Sigmoid colon (tissue), 7 donors: ENCODE measurements at places on chromosomes 7 and 10. TPM values are rescaled to one million over a fixed set of nuclear protein-coding genes. Genes with fewer than 3 reads are reported as not detected.

The SAMD9L gene
- total RNA-seq = 6.9 TPM

- no peak for DNase-seq
Observed at GRCh38 chr10:69068549-69068948, 19.4 kb upstream of the SRGN start.

DNA sequence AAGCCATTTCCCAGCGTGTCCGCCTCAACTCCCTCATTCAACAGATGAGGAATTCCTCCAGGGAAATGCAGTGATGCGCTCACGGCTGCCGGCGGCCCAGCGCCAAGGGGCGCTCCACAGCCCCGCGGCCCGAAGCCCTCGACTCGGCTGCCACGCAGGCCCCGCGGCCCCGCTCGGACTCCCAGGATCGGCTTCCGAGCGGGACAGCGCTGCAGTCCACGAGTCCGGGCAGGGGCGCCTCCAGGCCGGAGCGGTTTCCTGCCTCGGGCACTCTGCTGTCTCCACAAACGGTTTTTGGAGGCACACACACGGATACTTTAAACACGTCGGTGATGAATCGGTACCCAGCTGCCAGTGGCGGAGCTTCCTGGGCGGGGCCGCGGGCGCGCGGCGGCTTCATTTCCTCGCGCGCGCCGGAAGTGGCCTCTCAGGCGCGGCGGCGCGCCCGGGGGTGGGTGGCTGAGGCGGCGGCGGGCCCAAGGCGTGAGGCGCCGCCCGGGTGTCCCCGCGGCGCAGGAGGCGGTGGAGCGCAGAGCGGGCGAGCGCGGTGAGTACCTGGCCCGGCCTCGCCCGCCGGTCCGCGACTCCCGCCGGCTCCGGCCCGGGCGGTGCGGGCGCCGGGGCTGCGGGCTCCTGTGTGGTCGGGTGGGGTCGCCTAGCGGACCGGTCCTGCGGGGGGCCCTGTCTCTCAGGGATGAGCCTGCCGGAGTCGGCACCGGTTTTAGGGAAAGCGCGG is at the start of gene CSGALNACT2:
CSGALNACT2 (plus strand) TSS at position 425 of the 736 bp plus-strand sequence. CDS start 16,705 bp downstream, outside the sequence.
- DNase-seq = peak; percentile 92

The MUC12 gene
- total RNA-seq = 0.14 TPM

- DNase-seq = no peak
Observed at GRCh38 chr7:149595541-149595940, 97.9 kb upstream of the ZNF746 start.

DNA sequence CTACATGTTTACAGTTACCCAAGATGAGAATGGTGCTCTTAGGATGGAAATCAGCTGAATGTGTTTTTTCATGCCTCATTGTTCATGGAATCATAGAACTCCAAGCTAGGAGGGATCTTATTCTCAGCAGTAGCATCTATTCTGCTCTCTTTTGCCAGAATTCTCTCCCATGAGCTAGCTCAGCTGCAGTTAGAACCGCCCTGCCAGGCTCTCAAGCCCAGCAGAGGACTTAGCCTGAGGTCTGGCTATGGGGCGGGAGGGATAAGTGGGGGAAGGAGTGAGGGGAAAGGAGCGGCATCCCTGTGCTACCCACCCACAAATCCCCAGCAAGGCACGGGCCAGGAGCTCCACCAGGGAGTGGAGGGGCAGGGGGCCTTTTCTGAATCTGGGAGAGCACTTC is 120.7 kb upstream of the PLXNA4 start:
- DNase-seq = no peak

- no peak for DNase-seq
Observed at GRCh38 chr10:2992401-2993198, 74.7 kb upstream of the PFKP start.

DNA sequence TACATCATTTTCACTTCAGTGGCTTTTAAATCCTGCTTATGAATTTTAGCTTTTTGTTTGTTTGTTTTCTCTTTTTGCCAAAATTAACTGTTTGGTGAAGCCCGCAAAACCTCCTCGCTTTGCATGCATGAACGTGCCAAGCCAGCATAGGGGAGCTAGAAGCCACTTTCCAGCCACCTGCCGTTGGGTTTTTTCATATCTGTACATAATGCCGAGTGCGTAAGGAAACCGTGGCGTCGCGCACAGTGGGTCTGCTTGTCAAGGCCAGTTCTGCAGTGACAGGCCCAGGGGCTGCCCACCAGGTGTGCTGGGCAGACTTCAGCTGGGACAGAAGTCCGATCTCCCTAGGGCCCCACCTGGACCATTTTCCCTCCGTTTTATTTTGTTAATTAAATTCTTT is 41.1 kb downstream of the WIPI2 start:
- DNase-seq = no peak

DNA sequence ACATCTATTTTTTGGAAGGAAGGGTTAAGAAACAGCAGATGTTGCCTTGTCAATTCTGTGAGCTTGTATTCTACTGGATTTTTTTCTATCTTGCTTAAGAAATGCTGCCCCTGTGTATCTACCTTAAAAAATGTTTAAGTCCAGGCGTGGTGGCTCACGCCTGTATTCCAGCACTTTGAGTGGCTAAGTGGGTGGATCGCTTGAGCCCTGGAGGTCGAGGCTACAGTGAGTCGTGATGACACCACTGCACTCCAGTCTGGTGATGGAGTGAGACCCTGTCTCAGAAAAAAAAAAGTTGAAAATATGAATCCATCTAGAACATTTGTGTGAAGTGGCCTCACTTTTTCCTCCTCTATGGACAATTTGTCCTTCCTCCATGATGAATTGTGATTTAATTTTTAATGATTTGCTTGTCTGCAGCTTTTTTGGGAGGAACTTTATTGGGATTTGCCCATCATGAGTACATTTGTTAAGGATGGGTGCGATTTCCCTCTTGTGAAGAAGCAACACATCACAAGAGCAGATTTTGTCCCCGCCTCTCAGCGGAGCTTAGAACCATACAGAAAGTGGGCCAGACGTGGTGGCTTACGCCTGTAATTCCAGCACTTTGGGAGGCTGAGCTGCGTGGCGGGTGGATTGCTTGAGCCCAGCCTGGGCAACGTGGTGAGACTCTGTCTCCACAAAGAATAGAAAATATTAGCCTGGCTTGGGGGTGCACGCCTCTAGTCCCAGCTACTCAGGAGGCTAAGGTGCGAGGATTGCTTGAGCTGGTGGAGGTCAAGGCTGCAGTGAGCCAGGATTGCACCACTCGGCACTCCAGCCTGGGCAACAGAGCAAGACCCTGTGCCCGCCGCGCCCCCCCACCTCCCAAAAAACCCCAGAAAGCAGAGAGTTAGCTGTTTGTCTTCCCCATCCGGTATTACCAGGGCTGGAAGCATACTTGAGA is 57.7 kb downstream of the DNAJB6 start:
- peak; percentile 12 for DNase-seq

DNA sequence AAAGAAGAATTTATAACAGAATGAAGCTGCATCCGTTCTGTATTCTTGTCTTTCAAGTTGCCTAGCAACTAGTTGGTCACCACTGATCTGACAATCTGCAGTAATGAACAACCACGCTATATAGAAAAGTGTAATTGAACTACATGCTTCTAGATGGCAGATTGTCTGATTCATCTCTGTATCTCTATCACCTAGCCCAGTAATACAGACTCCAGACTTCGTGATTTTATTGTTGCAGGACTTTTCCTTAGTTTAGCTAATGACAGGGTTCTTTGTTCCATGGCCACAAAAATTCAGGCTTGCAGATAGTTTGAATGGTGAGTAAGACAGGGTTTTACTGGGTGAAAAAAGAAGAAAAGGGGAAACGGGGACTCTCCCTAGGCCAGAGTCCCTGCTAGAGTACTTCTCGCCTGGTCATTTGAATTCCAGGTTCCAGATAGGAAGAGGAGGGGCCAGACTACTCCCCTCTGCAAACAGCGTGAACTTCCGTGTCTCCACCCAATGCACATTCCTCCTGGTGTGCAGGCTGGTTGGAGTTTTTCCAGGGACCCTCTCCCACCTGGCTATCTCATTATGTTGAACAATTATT is 45.9 kb downstream of the COL1A2 start:
- no peak for DNase-seq

The DENND2A gene
- total RNA-seq = 11.4 TPM

The LOXL4 gene
- 12.2 TPM for total RNA-seq

GRCh38 chr7:158257516-158258410 is 329.9 kb downstream of the PTPRN2 start:
- DNase-seq = peak; percentile 49

GRCh38 chr10:20020677-20021076 is 204.4 kb downstream of the PLXDC2 start:
- no peak for DNase-seq

- no peak for DNase-seq
Observed at GRCh38 chr7:73423519-73424488, 9.8 kb upstream of the FZD9 start.

- peak; percentile 98 for DNase-seq
Observed at GRCh38 chr7:90211391-90212148, at the start of gene STEAP2. Gene STEAP2 (plus strand): TSS chr7:90211740. CDS start chr7:90225083, 13,343 bp downstream.

- no peak for DNase-seq
Observed at GRCh38 chr7:81355911-81356310, 413.9 kb downstream of the HGF start.

The CPVL gene
- 22.5 TPM for total RNA-seq

DNA sequence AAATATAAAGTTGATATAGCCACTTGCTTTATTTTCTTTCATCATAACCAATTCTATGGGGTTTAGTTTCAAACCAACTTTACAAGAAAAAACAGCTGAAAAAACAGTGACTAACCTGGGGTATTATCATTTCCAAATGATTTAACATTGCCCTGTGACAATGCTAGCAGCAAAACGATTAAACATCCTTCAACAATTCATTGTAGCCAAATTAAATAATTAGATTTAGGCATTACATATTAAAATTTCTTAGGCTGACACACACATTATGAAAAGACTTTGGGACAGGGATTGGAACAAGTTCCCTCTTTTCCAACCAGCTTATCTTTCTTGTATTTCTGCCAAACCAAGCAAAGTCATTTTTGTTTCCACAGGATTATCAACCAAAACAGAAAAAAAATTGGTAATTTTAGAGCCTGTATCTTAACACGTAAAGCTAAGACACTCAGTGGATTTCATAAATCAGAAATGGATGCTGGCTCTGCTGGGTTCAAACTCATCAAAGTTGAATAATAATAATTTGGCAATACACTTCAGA is 84.0 kb downstream of the SEMA3D start:
- no peak for DNase-seq

- DNase-seq = no peak
Observed at GRCh38 chr10:29630205-29631048, 4.3 kb downstream of the SVIL start.

- no peak for DNase-seq
Observed at GRCh38 chr10:69049566-69049961, 38.3 kb upstream of the SRGN start.

- DNase-seq = no peak
Observed at GRCh38 chr7:126700807-126701604, 551.7 kb downstream of the GRM8 start.

The CDNF gene
- total RNA-seq = 2.2 TPM

DNA sequence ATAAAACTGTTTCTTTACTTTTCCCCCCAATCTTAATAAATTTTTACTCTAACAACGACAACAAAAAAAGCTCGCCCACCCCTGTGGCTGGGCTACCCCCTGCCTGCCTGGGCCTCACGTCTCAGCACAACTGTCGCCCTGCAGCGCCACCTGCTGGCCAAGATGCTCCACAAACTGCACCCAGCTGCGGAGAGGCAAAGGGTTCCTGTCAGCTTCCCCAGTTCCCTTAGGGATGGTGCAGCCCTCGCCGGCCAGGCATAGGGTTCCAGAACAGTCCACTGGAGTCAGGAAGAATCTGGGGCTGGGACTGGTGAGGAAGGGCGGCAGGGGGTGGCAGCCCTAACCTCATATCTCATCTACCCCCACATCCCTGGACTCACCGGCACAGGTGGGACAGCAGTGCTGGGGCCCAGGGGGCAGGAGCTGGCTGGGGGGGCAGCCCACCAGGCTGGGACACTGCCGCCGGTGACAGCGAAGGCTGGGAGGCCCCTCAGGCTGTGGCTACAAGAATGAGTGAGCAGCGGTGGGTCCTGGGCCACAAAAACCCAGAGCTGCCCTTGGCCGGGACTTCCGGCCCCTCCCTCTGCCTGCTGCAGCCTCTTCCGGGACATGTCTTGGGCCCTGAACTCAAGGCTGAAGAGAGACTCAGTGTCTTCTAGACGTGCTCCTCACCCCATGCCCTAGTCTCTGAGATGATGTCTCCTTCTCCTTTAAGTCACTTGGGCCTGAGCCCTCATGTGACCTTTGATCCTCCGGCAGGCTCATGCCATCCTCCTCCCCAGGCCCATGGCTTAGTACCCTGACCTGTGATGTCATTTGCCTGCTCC is 21.2 kb downstream of the ATP6V1F start:
- DNase-seq = peak; percentile 88

DNA sequence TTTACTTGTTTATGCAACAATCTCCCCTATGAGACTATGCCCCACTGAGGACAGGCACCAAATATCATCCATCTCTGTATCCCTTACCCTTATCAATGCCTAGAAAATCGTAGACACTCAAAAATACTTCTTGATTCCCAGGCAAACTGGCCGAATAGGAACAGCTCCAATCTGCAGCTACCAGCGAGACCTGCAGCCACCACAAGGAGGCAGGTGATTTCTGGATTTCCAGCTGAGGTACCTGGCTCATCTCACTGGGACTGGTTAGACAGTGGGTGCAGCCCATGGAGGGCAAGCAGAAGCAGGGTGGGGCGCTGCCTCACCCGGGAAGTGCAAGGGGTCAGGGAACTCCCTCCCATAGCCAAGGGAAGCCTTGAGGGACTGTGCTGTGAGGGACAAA is 10.8 kb upstream of the PPP1R3C start:
- no peak for DNase-seq

- peak; percentile 13 for DNase-seq
Observed at GRCh38 chr7:99019523-99020412, 124.1 kb downstream of the SMURF1 start.

The SLC13A4 gene
- total RNA-seq = not detected

DNA sequence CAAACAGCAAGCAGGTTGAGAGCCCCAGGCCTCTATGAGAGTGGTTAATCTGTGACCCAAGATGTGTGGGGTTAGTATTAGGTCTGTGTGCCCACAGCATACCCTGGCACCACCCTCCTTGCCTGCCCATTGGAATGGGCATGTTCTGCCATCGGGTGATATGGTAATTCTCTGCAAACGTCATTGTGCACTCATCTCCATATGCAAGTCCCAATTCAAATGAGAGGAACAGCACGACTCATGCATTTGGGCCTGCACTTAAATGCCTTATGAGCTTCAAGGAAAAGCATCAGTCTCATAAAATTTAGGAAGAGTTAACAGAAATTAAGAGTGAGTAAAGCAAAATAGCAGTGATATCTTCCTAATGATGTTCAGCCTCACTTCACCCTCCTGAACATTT is 133.9 kb upstream of the FGFR2 start:
- no peak for DNase-seq

The NUTM2E gene
- not detected for total RNA-seq

The SPDYE18 gene
- 1.1 TPM for total RNA-seq

DNA sequence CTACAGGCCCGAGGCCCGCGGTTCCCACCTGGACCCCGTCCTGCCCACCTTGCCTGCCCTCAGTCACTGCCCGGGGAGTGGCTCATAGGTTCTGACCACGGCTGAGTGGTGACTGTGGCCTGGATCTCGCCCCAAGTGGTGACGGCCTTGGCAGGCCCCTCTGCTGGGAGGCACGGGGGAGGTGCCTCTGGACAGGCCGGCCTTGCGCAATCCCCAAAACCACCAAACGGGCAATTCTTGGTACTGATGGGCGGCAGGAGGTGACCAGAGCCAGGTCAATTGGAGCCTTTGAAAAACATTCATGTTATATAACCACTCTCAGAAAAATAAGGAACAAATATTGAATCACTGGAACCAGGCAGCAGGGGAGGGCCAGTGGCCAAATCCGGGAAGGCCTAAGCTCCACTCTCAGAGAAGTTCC is 83.4 kb downstream of the PRKAG2 start:
- DNase-seq = peak; percentile 74
